Stimulated activated CD8-positive, alpha-beta memory T cell treated with anti-CD3 and anti-CD28 coated beads, Interleukin-7, amount 100 ng/mL, for 48 hours (primary cell): ENCODE measurements at places on chromosomes 2 and 18.
A peak's percentile ranks its signal among the peaks of the same experiment; 100 is the strongest.

DNA sequence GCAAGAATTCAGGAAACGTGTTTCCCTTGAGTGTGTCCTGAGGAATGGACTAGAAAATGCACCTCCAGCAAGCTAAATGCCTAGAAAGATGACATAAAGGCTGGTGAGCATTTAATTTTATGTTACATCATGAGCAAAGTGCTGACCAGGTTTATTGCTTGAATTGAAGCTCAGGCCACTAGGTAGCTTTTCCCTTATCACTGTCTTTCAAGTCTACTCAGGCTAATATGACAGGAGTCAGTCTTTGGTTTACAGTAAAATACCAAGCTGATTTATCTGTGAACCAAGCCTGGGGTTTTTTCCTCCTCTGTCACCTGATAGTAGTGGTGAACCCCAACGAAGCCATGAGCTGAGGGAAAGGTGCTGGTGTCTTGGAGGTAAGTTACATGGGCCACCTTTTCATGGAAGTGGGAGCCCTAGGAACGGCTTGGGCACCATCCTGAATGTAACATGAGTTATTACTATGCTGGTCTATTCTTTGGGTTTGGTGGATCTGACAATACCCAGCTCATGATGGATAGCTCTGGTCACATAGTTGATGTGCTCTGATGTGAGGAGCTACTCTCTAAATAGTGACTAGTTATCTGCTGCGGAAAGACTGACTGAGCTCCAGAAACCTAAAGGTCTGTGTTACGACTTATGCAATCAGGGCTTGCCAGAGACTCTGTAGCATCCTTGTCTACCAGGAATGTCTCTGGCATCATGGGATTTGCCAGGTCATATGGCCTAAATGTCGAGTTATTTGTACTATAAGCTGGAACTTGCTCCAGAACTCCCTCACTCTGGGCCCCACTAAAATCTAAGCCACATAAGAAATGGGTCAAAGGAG lies 39.8 kb downstream of the NUP35 start:
- no peak for DNase-seq

- no peak for DNase-seq
Measured at GRCh38 chr2:98713332-98714015, 17.5 kb downstream of the MGAT4A start.

GRCh38 chr18:59996370-59996966 lies 96.7 kb downstream of the PMAIP1 start:
- DNase-seq, result no peak

DNA sequence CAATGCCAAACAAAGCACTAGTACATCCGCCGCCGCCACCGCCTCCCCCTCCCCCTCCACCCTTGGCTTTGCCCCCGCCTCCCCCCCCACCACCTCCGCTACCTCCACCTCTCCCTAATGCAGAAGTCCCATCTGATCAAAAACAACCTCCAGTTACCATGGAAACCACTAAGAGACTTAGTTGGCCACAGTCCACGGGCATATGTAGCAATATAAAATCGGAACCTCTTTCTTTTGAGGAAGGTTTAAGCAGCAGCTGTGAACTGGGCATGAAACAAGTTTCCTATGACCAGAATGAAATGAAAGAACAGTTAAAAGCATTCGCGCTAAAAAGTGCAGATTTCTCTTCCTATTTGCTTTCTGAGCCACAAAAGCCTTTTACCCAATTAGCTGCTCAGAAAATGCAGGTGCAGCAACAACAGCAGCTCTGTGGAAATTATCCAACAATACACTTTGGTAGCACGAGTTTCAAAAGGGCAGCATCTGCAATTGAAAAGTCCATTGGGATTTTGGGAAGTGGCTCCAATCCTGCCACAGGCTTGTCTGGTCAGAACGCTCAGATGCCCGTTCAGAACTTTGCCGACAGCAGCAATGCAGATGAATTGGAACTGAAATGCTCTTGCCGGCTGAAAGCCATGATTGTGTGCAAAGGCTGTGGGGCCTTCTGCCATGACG lies 168.0 kb downstream of the ASXL3 start:
- DNase-seq, result no peak

- DNase-seq, result no peak
Measured at GRCh38 chr2:71940695-71941094, 207.0 kb downstream of the CYP26B1 start.

- no peak for DNase-seq
Measured at GRCh38 chr2:170587922-170588321, 127.2 kb upstream of the SP5 start.

- DNase-seq, result no peak
Measured at GRCh38 chr2:237035781-237036475, 49.8 kb upstream of the COPS8 start.

DNA sequence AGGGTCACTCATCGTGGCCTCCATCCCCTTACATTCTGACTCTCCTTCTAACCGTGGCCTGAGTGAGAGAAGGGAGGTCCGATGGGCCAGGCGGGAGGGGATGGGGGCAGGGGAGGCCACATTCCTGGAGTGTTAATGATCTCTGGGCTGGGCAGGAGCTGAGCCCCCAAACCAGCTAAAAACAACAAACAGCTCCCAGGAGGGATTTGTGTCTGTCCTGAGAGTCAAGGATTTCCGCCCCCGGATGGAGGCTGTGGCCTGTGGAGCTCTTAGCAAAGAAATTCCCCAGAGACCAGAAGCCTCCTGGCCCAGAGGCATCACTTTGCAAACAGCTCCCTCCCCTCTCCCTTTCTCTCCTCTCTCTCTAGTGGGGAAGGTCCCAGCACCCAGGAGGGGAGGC lies 23.5 kb downstream of the EMX1 start:
- no peak for DNase-seq

DNA sequence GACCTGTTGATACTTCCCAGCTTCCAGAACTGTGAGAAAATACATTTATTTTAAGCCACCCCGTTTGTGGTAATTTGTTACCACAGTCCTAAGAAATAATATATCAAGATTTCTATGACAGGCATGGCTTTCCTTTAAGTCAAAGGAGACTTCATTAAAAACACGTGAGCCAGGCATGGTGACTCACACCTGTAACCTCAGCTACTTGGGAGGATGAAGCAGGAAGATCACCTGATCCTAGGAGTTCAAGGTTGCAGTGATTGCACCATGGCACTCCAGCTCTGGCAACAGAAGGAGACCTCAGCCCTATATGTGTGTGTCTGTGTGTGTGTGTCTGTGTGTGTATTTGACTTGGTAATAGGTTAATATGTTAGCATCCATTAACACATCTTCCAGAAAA lies 69.8 kb upstream of the SCN7A start:
- DNase-seq, result no peak

DNA sequence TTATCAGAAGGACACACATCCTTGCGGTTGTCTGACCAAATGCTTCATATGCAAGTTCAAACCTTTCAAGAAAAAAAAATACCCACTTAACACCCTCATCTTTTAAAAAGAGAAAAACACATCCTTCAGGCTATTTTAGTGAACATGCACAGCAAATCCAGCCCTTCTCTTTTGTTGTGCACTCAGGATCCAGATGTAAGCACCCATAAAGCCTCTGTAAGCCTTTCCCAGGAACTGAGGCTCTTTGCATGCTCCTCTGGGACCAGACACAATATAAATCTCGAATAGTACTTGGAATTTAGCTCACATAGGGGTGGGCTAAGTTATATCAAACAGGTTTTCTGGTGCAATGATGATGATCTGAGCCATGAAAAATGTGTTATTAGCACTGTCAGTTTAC lies 308.8 kb upstream of the FAM98A start:
- no peak for DNase-seq

DNA sequence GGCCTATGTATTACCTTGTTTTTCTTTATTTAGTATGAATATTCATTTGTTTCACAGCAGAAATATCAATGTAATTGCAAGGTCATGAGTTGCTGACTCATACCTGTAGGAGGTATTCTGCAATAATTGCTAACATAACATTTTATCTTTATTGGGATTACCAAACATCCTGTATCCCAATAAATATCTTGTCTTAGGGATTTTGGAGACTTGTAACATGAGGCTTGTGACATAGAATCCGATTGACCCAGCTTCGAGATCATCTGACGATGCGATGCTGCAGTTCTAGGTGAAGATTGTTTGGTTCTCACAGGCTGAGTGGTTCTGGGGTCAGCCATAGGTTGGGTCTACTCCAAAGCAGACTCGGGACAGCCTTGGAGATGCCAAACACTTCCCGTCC lies 133.4 kb upstream of the RND3 start:
- no peak for DNase-seq

GRCh38 chr2:230085201-230085600 lies 16.5 kb upstream of the SLC16A14 start:
- DNase-seq, result no peak

DNA sequence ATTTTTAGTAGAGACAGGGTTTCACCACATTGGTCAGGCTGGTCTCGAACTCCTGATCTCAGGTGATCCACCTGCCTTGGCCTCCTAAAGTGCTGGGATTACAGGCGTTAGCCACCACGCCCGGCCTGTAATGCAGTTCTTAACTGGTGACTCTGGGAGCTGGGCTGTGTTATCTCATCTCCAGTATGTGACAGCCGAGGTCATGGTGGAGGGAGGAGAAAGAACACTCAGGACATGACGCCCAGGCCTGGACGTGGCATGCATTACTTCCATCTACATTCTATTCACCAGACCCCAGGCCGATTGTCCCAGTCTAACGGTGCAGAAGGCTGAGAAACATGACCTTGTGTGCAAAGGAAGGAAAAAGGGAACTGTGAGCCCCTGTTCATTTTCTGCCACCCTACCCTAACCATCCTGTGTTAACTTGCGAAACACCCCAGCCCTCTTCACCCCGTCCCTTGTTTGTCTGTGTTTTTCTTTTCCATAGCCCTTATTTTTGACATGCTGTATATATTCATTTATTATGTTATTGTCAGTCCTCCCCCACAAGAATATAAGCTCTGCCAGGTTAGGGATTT lies 88.1 kb upstream of the ASAP2 start:
- no peak for DNase-seq

- no peak for DNase-seq
Measured at GRCh38 chr2:40751981-40752380, 300.1 kb upstream of the SLC8A1 start.

- DNase-seq, result no peak
Measured at GRCh38 chr2:31933066-31933465, 77.7 kb downstream of the MEMO1 start.

GRCh38 chr2:11753452-11753885 lies 7.0 kb downstream of the LPIN1 start:
- DNase-seq, result no peak

GRCh38 chr2:205482399-205483081 lies 199.8 kb upstream of the NRP2 start:
- no peak for DNase-seq

DNA sequence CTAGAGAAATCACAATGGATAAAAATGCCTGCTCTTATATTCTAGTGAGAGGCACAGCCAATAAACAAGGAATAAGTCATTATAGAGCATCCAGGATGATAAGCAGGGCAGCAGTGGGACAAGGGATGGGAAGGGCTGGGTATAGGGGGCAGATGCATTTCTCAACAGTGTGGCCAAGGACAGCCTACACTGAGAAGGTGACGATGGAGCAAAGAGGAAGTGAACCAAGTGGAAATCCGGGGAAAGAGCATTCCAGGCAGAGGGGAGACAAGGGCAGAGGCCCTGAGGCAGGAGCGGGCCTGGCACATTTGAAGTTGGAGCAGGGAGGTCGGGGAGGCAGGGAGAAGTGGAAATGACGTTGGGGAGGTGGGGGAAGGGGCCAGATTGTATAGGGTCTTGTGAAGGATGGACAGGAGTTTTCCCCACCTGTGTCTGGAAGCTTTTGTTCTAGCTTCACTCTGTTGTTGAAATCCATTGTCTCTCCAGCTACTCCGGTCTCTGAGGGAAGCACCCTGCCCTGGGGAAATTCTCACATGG lies 17.6 kb downstream of the TMEM177 start:
- no peak for DNase-seq

DNA sequence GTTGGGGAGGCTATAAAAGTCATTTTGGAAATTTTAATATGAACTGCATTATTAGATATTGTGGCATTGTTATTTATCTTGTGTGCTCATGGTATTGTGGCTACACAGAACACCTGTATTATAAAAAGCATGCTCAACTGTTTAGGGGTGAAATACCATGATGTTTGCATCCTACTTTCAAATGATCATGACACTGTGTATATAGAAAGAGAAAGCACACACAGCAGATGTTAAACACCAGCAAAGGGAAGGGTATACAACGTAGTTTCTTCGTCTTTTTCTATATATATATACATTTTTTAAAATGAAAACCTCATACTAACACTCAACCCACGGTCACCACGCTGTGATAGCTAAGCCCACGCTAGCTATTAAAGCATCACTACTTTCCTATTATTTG lies 27.1 kb downstream of the STARD7 start:
- no peak for DNase-seq

GRCh38 chr18:13137670-13138419 lies 80.7 kb upstream of the LDLRAD4 start:
- DNase-seq, result peak; percentile 16

DNA sequence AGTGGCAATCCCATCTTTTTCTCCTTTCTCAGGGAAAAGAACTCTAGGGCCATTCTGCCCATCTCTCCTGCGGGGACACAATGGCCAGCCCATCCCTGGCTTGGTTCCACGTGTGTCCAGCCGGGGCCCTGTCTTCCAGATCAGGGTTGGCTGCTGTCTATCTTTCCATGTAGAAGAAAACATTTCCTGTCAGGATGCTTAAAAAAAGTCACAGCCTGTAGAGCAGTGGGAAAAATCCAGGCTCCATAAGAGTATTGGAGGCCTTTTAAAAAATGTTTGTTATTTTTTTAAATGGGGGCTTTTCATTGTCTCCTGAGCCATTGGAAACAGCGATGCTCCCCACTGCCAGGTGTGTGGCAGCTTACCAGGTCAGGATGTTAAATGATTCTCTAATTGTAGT lies 105.6 kb downstream of the TGFA start:
- DNase-seq, result no peak

DNA sequence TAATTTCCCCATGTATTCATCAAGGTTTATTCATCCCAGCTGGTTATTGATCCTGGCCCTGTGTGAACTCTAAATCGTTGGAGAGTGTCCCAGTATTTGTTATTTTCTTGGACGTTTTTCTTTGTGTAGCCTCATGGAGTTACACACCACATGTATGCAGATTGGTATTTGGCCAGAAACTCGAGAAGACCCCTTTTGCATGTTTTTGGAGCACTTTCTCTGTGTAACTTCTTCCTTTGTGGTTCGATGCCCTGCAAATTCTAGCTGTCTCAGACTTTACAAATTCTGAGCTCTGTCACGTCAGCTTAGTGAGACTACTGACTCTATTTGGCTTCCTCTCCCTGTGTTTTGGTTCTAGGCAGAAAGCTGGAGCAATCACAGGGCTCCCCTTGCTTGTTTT lies 198.7 kb downstream of the MCFD2 start:
- DNase-seq, result no peak

GRCh38 chr2:131801210-131801744 lies 273.6 kb downstream of the CCDC74A start:
- no peak for DNase-seq

DNA sequence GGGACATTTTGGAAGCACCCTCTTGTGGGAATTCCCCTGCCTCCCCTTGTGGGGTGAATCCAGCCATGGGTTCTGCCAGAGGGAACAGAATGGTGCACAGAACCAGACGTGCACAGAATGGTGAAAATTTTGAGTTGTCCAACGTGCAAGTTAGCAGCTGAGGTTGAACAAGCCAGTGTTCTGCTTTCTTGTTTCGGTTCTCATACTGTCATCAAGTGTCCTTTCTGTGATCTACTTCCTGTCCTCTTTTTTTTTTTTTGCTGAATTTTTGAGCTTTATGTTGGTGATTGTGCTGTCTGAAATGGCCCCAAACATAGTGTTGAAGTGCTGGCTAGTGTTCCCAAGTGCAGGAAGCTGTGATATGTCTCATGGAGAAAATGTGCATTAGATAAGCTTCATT lies 21.5 kb upstream of the REEP1 start:
- no peak for DNase-seq
